H9 (cell line): ENCODE measurements at places on chromosomes 1 and 21. TPM values are rescaled to one million over a fixed set of nuclear protein-coding genes. Genes with fewer than 3 reads are reported as not detected.

- no peaks in the 10 kb centered on the region; the same call in 1 of the 2 replicates for H3K36me3 ChIP-seq
- no peak overlapping the region for H3K4me3 ChIP-seq
- no peaks in the 10 kb centered on the region; the same call in 1 of the 2 replicates for H3K4me1 ChIP-seq
- no peak for DNase-seq
- no peaks in the 10 kb centered on the region for H3K27me3 ChIP-seq
- H3K27ac ChIP-seq, result no peak overlapping the region
Observed at GRCh38 chr1:50707824-50708223, 252.2 kb downstream of the FAF1 start.

The ETNK2 gene
- total RNA-seq, result 17.6 and 18.6 TPM in 2 replicates

The CGN gene
- 29.9 and 30.9 TPM in 2 replicates for total RNA-seq

GRCh38 chr1:91584309-91584708 lies 83.7 kb downstream of the CDC7 start:
- no peaks in the 10 kb centered on the region for H3K27me3 ChIP-seq
- H3K4me1 ChIP-seq, result peaks cover 1% of the 10 kb centered on the region; the same call in 1 of the 2 replicates
- DNase-seq, result no peak
- H3K4me3 ChIP-seq, result no peak overlapping the region

DNA sequence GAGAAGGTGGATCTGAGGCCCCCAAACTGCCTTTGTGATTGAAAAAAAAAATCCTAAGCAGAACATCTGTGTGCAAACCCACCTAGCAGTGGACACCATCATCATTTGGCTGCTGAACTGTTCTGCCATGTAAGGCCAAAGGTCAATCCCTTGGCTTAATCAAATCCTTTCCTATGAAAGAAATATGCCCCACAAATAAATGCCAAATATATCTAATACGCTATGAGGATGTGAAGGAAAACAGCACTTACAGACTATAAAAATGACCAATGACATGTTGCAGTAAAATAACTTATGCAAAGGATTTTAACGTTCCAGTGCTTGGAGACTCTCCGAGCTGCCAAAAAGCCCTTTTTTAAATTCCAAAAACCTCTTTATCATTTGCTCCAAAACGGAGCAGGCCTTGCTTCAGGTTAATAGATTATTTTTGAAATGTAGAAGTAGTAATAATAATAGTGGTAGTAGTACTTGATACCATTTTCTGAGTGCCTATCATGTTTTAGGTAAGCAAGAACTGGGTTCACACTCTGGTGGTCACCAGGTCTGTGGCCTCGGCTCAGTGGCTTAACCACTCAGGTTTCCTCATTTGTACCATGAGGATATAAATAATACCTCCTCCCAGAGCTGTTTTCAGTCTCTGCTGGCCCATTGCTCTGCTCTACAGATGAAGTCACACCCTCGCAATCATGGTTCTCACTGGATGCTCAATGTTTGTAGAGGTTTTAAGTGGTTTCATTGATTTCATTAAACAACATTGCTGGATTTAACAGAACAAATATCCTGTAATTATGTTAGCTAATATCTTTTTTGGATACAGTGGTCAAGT lies 47.9 kb upstream of the EDEM3 start:
- H3K4me1 ChIP-seq, result no peaks in the 10 kb centered on the region
- no peaks in the 10 kb centered on the region for H3K27me3 ChIP-seq
- H3K27ac ChIP-seq, result no peak overlapping the region
- DNase-seq, result no peak
- H3K4me3 ChIP-seq, result no peak overlapping the region
- H3K36me3 ChIP-seq, result no peaks in the 10 kb centered on the region

DNA sequence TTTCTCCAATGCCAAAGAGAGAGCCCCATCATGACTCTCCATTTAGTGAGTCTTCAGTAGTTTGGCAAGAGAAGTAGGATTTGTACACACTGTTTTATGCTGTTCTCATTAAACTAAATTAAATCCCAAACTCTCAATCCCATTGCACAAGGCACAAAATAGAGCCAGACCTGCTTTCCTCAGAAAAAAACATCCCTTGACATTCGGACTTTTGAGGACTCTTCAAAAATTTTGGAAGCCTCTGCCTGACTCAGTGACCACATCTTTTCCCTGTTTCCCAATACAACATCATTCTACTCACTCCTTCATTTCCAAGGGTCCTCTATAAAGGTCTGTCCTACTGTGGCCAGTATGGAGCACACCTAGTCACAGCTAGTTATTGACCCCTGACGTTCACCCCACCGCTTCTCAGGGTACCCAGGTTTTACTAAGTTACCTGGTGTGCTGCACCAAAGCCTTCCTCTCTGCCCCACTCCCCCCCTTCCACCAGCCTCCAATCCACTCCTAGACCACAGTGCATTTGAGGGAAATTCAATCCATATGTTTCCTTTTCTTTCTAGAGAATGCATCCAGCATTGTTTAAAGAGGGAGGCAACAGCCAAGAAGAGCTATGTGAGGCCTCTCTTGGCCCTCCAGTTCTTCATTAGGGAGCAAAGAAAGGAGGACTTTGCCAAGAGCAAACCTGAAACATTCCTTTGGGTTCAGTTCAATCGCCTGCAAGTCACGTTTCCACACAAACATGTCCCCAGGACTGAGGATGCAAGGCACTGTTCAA lies 428.7 kb downstream of the PLPP3 start:
- no peak overlapping the region for H3K4me3 ChIP-seq
- no peaks in the 10 kb centered on the region for H3K4me1 ChIP-seq
- H3K27me3 ChIP-seq, result no peaks in the 10 kb centered on the region
- H3K36me3 ChIP-seq, result no peaks in the 10 kb centered on the region
- no peak for DNase-seq
- no peak overlapping the region for H3K27ac ChIP-seq
